HCT116 (cell line): ENCODE measurements at places on chromosomes 5 and 9. TPM values are rescaled to one million over a fixed set of nuclear protein-coding genes. Genes with fewer than 3 reads are reported as not detected.

GRCh38 chr5:31029925-31030324 lies 163.6 kb upstream of the CDH6 start:
- no peak for DNase-seq

- no peak for DNase-seq
These were observed 3.4 kb downstream of the SARDH start for GRCh38 chr9:133734590-133735414.

Gene SLC31A1
- total RNA-seq = 24.4 TPM

DNA sequence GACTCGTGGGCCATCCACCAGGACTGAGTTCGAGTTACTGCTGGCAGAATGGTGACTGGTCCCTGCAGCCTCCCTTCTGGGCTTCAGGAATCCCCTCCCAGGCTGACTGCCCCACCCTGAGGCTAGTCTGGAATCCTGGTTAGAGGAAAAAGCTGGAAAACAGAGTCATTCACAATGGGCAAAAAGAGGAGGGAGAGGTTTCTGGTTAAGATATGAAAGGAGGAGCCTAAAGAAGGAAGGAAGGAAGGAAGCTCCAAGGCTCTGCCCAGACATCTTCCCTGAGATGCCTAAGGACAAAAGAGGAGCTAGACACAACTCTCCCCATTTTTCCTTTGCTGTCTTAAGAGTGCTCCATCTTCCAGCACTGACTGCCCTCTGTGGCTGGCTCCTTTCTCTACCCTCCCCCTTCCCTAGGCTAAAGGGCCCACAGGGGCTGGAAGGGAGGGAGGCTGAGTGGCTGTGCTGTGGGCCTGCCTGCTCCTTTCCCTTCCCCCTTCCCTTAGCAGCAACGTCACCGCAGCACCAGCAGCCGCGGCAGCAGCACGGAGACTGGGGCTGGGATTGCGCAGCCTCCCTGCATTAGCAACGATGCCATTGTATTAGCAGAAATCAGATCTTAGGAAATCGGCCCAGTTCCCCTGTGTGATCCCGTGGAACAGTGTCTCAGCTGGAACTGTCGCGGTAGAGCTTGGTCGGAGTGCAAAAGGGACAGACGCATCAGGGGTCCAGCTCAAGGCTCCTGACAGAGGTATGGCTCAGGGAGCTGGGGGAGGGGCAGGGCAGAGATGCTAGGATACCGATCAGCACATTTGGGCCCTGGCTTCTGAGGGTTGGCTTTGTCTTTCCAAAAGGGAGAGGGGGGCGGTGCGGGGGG lies 48.7 kb downstream of the RUSC2 start:
- DNase-seq = no peak

DNA sequence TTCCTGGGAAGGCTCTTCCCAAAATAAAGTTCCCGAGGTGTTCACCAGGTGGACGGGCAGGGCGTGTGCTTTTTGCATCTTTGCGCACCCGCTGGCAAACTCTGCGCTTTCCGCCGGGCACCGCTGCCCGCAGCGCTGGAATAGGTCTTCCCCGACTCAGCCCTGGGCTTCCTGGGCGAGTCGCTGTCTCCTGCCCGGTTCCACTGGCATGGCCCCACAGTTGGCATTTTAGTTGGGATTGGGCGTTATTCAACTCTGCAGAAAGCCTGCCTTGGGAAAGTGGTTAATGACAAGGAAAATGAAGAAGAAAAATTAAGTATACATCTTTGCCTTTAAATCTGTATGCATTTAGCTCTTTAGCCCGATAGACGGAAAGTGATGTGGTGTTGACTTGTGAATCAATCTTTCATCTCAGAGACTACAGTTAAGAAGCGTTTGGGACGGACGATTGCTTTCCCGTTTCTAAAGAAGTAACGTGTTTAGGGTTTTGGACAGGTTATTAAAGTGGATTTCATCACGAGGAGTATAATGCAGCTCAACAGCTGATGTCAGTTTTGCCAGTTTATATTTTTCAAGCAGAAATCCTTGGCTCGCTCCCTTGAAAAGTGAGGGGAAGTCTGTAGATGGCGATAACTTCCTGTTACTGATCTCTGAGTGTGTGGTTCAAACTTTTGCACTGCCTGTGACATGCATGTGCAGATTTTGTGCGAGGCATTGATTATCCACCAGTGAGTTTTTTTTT lies 946 bp downstream of the ADCY2 start:
- no peak for DNase-seq

GRCh38 chr9:136352682-136353081 lies 10.9 kb downstream of the DNLZ start:
- DNase-seq = no peak

Gene IL4
- total RNA-seq = not detected

- DNase-seq = no peak
These were observed 306.6 kb downstream of the FBXL7 start for GRCh38 chr5:15806613-15807012.

- no peak for DNase-seq
These were observed 1.9 kb downstream of the B4GALT7 start for GRCh38 chr5:177601577-177602457.

DNA sequence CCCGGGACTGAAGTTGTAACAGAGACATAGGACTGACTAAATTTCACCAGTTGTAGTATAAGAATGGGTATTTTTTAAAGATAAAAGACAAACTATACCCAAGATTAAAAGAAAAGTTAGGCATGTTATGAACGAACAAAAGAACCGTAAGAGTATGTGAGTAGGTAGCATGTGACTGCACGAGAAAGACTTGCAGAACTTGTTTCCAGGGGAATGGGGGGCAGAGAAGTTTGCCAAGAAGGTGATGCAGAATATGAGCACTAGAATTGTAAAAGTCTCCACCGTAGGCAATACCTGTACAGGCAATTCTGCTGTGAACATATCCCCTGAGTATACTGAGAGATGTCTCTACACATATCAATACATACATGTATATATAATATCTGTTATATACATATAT lies 614.7 kb downstream of the PRELID2 start:
- no peak for DNase-seq

Gene EQTN
- total RNA-seq = not detected

- no peak for DNase-seq
These were observed 80.1 kb downstream of the EFNA5 start for GRCh38 chr5:107590686-107591085.

GRCh38 chr5:115544043-115544435 lies 536 bp downstream of the FEM1C start:
- no peak for DNase-seq

GRCh38 chr5:180284149-180284548 lies 7.7 kb downstream of the MAPK9 start:
- DNase-seq = no peak

Gene COL27A1
- total RNA-seq = 12.0 TPM

DNA sequence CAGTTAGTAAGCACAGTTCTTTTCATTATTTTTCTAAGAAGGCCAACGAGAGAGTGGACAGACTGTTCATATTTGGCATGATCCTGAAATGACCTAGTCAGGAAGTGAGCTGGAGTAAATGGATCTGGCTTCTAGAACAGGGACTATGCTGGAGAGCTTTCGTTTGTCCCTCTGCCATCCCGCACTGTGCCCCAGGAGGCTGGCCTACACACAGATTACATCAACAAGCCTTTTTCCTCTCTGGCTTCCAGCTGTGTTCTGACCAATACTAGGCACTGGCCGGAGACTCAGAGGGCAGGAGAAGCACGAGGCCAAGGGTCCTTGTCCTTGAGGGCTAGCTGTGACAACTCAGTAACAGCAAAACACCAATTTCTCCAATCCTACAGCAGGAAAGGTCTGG lies 127.8 kb downstream of the MED27 start:
- no peak for DNase-seq

- DNase-seq = no peak
These were observed 10.4 kb downstream of the ENHO start for GRCh38 chr9:34512131-34513078.

- DNase-seq = no peak
These were observed 9.2 kb upstream of the ERAP1 start for GRCh38 chr5:96816991-96817390.

Gene BTNL3
- not detected for total RNA-seq

GRCh38 chr9:86945728-86946200 lies 1.5 kb downstream of the GAS1 start:
- DNase-seq = no peak

- no peak for DNase-seq
These were observed 115.9 kb upstream of the RGMB start for GRCh38 chr5:98657559-98657958.

DNA sequence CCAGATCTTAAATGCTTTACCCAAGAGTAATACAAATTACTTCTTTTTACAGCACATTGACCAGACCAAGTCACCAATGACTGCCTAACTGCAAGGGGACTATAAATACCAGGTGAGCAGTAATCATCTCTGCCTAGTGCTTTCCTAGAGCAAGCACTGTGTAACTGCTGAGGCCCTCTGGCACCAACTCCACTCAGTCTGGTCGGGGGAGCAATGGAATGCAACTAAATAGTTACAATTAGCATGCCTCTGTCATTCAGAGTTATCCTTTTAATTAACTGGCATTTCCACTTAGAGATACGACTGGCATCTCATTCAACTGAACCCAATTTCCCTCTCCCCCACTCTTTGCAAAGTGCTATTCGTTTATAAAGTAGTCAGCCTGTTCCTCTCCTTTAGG lies 1309.1 kb upstream of the DMAC1 start:
- DNase-seq = no peak
